Kasumi-1 (cell line): ENCODE measurements at places on chromosomes 2 and 18.

DNA sequence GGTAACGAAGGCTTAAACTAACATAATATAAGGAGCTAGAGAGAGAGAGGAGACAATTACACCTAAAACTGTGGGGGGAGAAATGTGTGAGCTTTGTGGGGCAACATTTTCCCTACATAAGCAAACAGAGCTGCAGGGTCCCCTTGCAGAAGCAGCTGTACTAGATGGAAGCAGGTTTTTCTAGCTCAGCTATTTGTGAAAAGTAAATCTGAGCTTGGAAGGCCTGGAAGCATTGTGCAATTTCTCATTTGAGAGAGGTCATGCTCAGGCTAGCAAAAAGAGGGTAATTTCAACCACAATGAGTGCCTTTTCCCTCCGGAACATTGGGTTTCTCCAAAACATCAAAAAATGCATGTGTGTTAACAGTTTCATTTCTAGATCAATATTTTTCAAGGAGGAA lies 130.0 kb downstream of the ARL4C start:
- no peak for DNase-seq

DNA sequence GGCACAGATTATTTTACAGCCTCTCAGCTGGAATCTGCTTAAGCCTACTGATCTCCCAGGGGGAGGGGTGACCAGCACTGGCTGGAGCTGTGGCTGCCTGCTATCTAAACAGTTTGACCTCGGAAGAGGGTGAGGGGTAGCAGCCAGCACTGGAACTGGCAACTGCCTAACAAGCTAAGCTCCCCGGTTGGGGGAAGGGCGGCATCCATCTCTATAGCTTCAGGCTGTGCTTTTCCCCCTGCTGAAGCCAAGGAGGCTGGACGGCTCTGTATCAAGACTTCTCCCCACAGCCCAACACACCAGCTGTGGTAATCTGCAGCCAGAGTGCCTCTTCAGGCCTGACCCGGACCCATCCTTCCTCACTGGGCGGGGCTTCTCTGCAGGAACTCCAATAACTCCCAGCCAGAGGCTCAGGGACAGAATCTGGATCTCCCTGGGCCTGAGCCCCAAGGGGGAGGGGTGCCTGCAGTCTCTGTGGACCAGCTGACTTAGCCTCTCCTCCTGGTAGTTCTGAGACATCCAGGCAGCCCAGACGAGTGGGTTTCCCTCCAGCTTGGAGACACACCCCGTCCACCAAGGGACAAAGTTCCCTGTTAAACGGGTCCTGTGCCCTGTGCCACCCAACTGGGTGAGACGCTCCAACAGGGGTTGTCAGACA lies 560.2 kb downstream of the LRP1B start:
- no peak for DNase-seq

DNA sequence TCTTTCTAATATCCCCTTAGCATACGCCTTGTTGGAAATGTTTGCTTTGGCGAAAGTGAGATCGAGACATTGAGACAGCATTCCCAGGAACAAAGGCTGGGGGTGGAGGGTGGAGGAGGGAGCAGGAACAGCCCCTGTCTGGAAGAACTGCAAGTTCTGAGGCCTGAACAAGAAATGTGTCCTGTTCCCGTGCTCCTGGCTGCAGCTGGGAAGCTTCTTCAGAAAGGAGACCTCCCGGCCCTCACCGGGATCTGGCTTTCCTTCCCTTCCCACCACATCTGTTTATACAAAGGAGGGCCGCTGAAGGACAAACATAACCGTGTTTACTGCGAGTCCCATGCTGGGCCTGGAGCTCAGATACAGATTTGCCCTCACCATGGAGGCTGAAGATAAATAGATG lies 35.9 kb downstream of the AFF3 start:
- DNase-seq, result no peak

DNA sequence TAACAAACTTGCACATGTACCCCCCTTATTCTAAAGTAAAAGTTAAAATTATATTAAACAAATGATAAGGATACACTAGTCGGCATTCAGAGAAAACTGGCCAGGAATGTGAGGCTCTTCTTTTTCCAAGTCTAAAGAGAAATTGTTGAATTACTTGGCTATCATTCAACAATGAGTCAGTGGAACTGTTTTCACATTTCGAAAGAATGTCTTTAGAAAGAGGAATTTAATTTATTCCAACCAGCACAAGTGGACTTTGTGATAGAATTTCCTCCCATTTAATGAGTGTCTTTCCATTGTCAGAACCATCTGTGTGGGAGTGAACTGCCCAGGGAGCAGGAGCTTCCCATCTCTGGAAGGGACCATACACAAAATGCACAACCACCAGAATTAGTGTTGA lies 792.2 kb downstream of the EPHA4 start:
- no peak for DNase-seq

DNA sequence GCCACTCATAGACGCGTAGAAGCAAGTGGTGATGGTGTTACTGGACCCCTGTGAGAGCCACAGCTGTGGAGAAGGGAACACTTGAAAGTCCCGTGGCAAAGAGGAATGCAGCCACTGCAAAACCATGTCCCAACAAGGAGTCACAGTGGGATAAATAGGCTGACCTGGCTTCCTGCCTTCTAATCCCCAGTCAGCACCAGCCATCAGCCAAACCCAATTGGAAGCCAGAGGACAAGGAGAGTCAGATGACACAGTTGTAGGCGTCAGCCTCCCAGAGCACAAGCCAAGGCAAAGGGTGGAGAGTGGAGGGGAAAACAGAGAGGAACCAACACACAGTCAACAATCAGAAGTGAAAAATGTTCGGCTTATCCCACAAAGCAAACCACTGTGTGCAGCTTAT lies 5.5 kb upstream of the CYBRD1 start:
- DNase-seq, result no peak

- DNase-seq, result no peak
Measured at GRCh38 chr2:41994661-41995060, 53.2 kb upstream of the PKDCC start.

- peak; percentile 26 for DNase-seq
Measured at GRCh38 chr2:157875641-157876065, 477 bp downstream of the ACVR1 start.

DNA sequence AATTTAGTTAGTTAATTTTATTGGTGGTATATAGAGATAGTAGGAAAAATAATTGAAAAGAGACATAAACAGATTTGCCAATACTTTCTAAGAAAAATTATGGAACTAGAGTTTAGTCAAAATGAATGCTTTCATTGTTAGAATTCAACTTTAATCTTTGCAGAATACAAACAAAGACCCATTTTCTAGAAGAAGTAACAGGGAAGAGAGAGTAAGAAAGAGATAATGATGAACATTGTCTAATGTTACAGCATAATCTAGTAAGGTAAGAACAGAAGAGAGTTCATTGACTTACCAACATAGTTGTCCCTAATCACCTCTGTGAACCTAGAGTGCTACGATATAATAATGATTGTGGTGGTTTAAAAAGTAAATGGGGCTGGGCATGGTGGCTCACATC lies 23.7 kb downstream of the SCN1A start:
- no peak for DNase-seq

GRCh38 chr2:68835621-68836020 lies 35.6 kb downstream of the BMP10 start:
- peak; percentile 53 for DNase-seq

DNA sequence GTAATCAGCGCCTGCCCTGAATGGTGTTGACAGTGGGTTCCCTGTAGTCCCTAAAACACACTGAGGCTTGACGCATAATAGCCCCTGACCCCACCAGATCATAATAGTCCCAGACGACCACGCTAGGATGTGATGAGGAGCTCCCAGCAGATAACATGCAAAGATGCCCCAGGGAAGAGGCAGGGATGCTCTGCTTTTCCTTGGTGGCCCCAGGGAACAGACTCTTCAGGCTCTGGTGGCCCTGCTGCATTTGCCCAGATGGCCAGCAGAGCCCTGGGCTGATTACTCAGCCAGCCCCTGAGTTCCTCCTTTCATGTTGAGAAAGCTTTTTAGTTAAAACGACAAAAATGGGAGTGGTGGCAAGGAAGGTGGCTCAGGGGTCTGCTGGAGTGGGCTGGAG lies 5.9 kb upstream of the NCKAP5 start:
- DNase-seq, result no peak

DNA sequence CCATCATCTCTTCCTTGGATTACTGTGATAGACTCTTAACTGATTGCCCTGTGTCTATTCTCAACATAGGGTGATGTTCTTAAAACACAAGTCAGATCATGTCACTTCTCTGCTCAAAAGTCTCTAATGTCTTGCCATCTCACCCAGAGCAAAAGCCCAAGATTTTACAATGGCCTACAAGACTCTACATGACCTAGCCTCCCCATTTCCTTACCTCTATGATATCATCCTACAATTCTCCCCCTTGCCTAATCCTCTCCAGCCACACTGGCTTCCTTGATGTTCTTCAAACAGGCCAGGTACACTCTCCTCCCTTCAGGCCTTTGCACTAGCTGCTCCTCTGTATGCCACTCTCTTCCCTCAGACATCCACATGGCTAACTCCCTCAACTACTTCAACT lies 55.1 kb downstream of the ROCK1 start:
- no peak for DNase-seq

DNA sequence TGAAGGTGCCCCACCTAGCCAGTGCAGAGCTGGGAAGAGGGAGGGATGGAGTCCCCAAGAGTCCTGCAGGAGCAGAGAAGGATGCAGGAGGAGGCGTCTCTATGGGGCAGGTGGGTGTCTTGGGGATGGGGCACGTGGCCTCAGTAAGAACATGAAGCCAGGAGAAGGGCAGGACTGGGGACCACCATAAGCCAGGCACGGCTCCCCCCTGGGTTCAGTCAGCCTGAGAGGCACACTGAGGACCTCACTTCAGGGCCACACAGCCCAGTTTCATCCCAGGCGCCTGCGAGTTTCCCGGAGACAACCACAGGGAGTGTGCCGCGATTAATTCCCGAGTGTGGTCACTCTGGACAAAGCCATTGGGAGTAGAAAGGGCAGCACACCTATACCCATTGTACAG lies 120.3 kb downstream of the GYPC start:
- peak; percentile 28 for DNase-seq

DNA sequence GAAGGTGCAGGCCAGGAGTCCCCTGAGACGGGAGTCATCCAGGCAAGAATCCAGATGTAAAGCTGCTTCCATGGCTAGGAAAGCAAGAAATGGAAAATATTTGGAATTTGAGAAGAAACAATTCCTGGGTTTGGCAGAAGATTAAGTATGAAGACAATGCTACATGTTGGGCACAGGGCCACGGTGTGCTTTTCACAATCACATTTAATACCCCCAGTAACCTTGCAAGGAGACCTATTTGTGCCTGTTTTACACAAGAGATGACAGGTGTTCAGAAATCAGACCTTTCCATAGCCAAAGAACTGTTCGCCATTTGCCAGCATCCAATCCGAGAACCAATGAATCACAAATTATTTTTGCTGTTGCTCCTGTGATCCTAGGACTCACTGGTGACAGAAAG lies 50.5 kb downstream of the KCTD1 start:
- no peak for DNase-seq

GRCh38 chr2:98404556-98405250 lies 40.0 kb upstream of the INPP4A start:
- DNase-seq, result no peak

DNA sequence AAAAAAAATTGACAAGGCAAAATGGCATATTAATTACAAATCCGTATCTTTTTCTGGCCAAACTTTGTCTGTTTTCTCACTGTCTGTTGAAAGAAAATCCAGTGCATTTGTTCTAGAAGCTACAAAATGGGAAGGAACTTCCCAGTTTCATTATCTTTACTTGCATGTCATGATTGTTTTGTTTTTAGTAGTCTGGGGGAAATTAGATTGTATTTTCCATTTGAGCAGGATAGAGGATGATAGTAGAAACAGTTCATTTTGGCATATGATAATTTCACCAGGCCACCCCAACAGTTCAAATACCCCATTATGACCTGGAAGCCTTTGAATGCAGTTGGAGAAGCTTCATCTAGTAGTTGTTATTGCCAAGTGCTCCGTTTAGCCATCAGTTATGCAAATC lies 77.5 kb upstream of the RANBP2 start:
- DNase-seq, result no peak

- DNase-seq, result no peak
Measured at GRCh38 chr2:197001921-197002320, 75.4 kb upstream of the PGAP1 start.

DNA sequence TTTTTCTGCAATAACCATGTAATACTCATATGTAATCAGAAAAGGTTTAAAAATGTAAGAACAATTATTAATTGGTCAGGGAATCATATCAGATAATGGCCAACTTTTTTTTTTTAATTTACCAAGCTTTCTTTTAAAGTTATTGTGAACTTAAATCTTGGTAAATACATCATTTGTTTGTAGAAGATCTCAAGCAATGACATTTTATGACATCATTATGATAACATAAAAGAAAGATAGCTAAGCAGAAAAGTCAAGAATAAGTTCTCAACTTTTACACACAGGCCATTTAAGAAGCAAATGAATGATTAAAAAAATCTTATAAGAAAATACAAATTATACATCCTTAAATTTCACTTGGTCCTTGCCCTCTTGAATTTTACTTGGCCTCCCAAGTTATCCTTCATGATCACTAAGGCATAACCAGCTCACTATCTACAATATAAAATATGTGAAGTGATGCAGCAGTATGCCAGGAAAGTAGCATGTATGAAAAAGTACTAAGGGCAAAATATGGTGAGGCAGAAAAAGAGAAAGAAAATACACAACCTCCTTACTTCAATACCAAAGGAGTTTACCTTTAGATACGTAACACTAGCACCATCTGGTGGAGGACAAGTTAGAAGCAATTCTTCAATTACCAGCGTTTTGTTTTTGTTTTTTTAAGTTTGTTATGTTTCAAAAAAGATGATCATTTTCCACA lies 116.6 kb downstream of the SRBD1 start:
- peak; percentile 68 for DNase-seq

DNA sequence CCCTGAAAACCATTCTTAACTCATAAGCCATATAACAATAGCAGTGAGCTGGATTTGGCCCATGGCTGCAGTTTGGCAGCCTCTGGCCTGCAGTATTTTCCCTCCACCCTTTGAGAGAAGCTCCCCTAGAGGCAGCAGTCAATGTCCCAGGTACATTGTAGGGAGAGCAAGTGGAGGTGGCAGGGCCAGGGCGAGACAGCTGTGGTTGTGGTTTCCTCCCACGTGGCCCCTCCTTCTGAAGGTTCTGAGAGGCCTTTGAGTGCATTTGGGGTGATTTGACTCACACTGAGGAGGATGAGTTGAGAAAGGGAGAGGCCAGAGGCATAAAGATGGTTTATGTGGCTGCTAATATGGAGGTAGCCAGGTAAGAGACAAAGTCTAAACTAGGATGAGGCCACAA lies 45.5 kb upstream of the LDAH start:
- no peak for DNase-seq
